CD8-positive, alpha-beta memory T cell (primary cell): ENCODE measurements at places on chromosomes 4 and X.

DNA sequence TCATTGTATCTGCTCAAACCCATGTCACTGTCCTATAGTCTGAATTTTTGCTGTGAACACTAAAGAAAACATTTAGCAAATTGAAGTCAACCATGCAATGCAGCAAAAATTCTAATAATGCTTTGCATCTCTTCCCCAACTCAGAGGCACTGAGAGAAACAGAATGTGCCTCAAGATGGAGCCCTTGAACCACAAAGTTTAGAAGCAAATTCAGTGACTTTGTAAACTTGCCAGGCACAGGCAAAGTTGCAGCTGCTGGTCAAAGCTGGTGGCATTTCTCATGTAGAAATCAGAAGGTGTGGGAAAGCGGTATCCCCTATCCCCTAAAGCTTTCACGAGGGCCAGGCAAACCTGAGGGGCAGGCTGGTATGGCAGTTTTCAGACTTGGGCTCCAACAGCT is 121.7 kb upstream of the DIPK2B start:
- no peak for DNase-seq

GRCh38 chr4:41507291-41507947 is 30.5 kb upstream of the LIMCH1 start:
- DNase-seq = no peak

DNA sequence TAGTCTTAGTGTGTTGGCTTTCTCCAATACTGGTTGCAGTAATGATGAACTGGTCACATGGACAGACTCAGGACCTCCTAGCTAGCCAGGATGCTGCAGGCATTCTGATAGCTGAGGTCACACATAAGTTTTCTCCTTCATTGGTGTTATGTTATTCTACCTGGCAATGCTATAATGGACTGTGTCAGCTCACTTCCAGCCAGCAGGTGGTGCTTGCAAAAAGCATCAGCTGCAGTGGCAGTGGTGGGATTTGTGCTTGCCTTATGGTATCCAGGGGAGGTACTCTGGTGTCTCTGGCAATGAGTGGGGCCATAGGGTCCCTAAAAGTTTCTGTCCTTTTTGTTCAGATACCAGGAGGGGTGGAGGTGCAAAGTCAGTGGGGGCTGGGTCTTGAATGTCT is 33.6 kb downstream of the ZNF330 start:
- no peak for DNase-seq

GRCh38 chrX:48480583-48480982 is 4.6 kb downstream of the FTSJ1 start:
- no peak for DNase-seq

DNA sequence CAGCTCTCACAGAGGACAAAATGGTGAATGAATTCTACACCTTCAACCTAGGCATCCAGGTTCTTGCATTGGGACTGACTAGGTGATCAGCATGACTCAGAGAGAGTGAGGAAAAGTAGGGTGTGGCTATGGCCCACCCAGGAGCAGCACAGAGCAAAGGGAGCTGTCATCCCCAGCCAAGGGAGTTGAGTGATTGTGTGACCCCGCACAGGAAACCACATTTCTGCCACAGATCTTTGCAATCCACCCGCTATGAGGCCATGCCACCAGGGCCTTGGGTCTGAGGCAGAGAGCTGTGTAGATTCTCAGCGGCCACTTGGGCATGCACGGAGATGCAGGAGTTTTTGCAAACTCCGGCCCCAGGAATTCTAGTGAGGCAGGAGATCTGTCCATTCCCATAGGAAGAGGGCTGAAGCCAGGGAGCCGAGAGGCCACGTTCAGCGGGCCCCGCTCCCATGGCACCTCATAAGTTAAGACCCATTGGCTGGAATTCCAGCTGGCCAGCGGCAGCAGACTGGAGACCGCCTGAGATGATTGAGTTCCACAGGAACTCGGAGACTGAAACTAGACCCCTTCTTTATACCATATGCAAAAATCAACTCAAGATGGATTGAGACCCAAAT is 75.9 kb downstream of the NAA11 start:
- DNase-seq = no peak

- no peak for DNase-seq
Observed at GRCh38 chr4:145533001-145533400, 51.3 kb downstream of the SMAD1 start.

DNA sequence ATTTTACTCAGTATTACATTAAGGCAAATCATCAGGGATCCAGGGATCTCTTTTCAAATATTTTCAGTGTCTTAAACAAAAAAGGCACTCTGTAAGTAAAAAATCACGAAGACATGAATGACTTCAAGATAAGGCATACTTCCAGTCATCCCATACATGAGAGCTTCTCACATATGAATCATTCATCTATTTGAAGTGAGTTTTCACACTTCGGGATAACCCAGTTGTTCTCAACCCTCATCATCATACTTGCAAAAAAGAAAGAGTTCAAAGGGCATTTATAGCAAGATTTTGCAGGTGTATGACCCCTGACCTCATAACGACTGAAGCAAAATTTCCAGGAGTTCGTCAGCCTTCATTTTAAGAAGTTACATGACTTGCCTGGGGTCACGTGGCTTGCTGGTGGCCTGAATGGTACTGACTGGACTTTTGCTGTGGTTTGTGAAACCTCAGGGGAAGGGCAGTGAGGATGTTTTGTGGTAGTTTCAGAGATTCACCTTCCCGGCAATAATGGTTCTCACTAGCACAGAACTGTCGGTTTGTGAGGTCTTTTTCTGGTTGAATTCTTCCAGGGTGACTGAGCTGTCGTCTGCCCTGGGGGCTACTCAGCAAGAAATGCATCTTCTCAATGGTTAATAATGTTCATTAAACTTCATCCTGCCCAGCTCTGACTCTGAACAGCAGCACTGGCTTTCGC is 115.8 kb upstream of the SHISA3 start:
- DNase-seq = no peak

GRCh38 chr4:176864238-176864637 is 71.5 kb upstream of the VEGFC start:
- no peak for DNase-seq

DNA sequence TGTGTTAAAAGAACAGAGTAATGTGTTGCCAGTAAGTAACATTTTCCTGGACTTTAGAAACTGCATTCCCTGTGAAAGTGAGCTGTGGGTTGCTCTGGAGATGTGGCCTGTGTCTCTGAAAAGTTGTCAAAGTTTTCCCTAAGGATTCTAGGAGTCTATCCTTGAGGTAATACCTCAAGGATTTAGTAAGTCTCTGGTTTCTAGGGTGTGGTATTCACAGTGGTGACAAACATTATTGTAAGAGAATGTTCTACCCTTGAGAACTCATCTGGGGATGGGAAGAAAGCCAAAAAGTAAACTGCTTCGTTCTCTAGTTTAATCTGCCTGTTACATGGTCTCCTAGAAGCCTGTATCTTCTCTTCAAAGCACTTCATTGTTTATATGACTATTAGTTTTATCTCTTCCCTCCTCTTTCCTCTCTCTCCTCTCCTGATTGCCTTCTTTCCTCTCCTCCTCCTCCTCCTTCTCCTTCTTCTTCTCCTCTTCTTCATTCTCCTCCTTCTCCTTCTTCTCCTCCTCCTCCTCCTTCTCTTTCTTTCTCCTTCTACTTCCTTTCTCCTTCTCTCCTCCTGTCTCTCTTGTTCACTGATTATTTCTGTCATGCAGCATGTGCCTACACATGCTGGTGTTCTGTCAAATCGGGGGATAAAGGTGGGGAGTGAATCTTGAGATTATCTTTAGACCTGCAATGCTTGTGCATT is 321.3 kb downstream of the PTTG2 start:
- DNase-seq = no peak

DNA sequence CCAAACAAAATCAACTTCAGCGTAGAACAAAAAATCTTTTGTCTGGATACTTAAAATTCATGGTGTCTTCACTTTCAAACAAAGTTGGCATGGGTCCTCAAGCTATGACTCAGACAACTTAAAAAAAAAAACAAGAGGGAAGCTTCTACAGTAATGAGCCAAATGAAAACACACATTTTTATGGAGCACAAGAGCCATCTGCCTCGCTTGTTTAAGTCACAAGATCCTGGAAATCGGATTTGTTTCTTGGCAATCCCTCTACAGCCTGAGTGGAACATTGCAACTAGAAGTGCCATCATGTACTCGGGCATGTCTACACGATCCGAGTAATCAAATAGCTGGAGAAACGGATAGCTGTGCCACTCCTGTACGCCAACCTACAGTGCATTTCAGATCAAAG is 22.6 kb downstream of the LAMP2 start:
- no peak for DNase-seq

- DNase-seq = no peak
Observed at GRCh38 chrX:154010330-154011087, 9.2 kb downstream of the IRAK1 start.

DNA sequence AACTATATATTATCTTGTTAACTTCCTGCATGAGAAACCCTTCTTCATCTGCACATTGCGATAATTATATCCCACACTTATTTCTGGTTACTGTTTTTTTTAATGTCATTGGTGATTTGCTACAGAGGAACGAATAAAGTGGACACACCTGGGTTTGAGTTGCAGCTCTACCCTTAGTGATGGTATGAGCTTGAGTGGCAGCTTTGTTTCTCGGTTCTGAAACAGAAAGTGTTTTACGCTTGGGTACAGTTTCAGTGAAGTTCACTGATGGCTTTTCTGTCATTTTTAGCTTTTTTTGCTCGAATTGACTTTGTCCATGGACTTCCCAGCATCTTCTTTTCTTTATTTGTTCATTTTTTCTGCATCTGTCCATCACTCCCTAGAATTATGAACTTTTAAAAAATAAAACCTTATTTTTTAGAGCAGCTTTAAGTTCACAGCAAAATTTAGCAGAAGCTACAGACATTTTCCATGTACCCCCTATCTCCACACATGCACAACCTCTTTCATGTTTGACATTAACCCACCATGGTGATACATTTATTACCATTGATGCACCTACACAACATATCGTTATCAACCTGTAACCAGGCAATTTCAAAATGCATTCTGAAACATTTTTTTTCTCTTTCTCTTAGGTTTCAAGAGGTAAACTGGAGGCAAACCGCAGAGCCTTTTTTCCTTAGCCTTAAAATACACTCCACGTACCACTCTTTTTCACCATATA is 1041.6 kb upstream of the PRKX start:
- no peak for DNase-seq

DNA sequence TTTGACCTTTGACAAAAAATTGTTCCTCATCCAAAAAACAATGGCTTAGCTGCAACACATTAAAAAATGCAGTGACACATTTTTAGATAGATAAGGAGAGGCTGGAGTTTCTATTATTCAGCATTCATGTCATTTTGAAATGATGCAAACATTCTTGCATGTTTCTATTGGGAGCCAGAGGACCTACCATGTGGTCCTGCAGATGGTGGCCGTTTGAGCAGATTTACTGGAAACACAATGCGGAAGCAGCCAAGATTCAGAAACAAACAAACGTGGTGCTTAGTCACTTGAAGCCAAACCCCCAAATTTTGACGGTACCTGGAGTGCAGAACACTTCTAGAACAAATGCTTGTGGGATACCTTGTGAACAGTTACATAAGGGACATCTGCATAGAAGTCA is 456.7 kb downstream of the PCDH18 start:
- DNase-seq = no peak

DNA sequence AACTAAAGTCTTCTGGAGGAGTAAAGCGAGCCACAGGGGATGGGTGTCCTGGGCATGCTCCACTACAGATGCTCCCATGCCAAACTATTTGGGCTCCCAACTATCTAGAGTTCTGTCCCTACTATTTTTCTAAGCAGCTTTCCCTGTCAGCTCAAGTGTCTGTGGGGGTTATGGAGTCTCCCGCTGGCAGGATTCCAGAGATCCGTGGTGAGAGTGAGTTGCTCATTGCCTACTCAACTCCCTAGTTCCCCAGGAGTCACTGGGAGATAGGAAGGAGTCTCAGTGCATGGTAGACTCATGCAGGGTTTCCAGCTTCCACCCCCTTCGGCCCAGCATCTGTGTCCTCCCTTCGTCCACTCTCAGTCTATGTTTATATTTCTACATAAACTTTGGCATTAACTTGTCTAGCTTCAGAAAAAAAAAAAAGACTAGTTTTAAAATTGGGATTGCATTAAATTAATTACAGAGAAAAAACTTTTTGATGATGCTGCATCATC is 55.1 kb upstream of the INPP4B start:
- no peak for DNase-seq

DNA sequence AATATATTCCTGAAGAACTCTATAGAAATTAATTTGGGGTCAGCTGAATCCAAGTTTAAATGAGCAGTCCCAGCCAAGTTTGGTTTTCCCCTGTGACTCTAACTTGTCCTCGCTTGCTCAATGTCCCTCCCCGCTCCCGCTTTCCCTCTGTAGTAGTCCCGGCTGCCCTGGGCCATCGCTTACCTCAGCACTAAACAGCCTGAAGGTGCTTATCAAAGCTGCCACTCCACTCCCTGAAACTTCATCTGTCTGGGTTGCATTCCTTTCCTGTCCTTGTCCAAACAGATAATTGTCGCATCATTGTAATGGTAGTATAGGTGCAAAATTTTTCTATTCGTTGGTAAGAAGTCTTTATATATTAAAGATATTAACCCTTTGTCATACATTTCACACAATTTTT is 12.8 kb downstream of the SLC25A43 start:
- no peak for DNase-seq

- no peak for DNase-seq
Observed at GRCh38 chr4:42280327-42281095, 116.8 kb upstream of the SHISA3 start.

DNA sequence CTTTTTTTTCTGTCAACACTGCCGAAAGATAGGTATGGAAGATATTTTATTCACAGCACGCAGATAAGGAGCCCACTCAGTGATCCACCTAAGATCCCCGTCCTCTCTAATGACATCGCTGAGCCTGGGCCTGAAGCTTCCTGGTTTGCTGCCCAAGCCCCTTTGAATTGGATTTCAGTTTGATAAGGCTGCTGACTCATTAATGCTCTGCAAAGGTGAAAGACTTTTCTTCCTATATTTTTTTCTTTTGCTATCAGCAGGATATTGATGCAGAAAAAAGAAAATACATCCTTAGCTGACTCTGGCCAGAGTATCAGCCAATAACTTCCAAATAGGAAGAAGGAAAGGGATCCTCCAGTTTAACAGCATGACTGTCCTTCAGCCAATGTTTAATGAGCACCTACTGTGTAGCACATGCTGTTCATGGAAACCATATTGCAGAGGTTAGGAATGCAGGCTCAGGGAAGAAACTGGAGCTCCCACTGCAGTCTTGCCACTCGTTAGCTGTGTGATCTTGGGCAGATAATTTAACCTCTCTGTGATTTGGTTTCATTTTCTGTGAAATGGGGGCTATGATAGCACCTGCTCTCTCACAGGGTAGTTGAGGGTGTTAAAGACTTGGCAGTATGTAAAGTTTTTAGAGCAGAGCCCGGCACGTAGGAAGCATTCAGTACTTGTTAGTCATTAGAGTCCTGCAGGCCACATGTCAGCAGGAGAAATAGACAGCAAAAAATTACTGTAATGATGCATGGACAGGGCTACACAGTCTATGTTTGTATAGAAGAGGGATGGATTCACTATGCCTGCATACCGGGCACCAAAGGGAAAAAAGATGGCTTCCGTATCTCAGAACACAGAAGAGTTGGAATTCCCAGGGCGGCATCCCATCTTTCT is 39.3 kb downstream of the EVC start:
- no peak for DNase-seq

GRCh38 chrX:155216940-155217440 is 730 bp downstream of the VBP1 start:
- DNase-seq = no peak

GRCh38 chrX:39453889-39454621 is 643.7 kb downstream of the BCOR start:
- no peak for DNase-seq

GRCh38 chrX:101407167-101407747 is 468 bp downstream of the GLA start:
- no peak for DNase-seq

- no peak for DNase-seq
Observed at GRCh38 chrX:22246620-22247019, 26.1 kb upstream of the CBLL2 start.
